Endothelial cell of umbilical vein (primary cell): ENCODE measurements at places on chromosomes 5 and 9.
A peak's percentile ranks its signal among the peaks of the same experiment; 100 is the strongest.

- DNase-seq, result no peak
Observed at GRCh38 chr5:153676406-153676805, 185.9 kb downstream of the GRIA1 start.

GRCh38 chr9:78439190-78439865 lies 142.4 kb downstream of the PSAT1 start:
- peak; percentile 76 for DNase-seq

DNA sequence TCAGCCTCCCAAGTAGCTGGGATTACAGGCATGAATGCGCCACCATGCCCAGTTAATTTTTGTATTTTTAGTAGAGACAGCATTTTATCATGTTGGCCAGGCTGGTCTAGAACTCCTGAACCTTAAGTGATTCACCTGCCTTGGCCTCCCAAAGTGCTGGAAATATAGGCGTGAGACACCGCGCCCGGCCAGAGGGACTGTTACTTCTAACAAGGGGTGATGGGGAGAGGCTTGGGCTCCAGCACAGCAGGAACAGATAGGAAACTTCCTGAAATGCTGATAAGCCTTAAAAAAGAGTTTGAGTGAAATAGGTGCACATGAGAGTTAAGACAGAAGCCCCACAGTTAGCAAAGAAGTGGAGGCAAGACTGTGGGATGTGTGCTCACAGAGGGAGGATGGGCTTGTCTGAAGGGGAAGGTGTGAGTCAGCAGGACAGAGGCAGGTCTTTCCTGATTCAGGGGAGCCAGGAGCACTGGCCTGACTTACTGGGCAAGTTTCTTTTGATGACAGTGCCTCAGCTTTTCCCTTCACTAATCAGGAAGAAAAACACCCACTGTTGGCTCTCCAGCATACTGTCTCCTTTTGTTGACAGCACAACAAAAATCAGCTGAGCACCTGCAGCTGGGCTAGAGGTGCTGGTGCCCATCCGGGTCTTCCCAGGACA lies 68.4 kb downstream of the RAD23B start:
- no peak for DNase-seq

- DNase-seq, result no peak
Observed at GRCh38 chr9:85743275-85744128, 1.7 kb upstream of the AGTPBP1 start.

DNA sequence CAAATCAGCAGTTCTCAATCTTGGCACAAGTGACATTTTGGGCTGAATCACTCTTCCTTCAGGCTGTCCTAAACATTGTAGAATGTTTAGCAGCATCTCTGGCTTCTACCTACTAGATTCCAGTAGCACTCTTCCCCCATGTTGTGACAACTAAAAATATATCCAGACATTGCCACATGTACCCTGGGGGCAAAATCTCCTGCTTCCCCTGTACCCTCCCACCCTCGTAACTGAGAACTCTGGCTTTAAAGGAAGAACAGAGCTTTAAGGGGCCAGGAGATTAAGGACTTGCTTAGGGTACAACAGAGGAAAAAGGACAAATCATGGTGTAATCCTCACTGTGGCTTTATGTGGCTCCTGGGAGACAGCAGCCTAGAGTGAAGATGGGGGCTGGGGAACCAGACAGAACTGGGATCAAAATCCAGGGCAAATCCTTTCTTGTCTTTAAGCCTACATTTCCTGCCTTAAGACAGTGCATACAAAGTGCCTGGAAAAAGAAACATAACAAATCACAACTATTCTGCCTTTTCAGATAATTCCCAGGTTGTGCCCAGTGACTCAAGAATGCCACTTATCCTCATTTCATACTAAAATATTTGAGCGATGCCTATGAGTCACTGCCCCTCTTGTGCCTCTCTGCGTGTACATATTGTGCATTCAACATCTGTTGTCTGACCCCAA lies 109.3 kb downstream of the DAPK1 start:
- DNase-seq, result peak; percentile 78

GRCh38 chr9:36928670-36929349 lies 105.3 kb downstream of the PAX5 start:
- DNase-seq, result peak; percentile 48
